NCI-H1436 treated with DMSO at 0.1 percent for 48 hours (cell line): ENCODE measurements at places on chromosomes 12 and 14.

GRCh38 chr14:34678306-34678705, 36.1 kb downstream of the CFL2 start:
- DNase-seq = no peak

GRCh38 chr12:90004319-90005074, 295.9 kb upstream of the ATP2B1 start:
- no peak for DNase-seq

GRCh38 chr12:6140651-6141447, 16.4 kb upstream of the VWF start:
- no peak for DNase-seq

DNA sequence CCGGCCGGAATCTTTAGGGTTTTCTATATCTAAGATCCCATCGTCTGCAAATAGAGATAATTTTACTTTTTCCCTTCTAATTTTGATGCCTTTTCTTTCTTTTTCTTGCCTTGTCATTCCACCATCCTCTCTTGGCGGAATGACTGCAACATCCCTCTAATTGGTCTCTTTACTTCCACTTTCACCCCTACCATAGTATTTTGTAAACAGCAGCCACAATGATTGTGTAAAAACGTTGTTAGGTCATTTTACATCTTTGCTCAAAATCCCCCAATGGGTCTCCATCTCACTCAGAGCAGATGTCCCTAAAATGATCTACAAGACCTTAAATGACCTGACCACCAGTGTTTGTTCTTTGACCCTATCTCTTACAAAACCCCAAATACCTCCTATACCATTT, 80.0 kb upstream of the STAC3 start:
- no peak for DNase-seq

- DNase-seq = no peak
Observed at GRCh38 chr14:23413681-23414080, 5.6 kb upstream of the MYH6 start.

DNA sequence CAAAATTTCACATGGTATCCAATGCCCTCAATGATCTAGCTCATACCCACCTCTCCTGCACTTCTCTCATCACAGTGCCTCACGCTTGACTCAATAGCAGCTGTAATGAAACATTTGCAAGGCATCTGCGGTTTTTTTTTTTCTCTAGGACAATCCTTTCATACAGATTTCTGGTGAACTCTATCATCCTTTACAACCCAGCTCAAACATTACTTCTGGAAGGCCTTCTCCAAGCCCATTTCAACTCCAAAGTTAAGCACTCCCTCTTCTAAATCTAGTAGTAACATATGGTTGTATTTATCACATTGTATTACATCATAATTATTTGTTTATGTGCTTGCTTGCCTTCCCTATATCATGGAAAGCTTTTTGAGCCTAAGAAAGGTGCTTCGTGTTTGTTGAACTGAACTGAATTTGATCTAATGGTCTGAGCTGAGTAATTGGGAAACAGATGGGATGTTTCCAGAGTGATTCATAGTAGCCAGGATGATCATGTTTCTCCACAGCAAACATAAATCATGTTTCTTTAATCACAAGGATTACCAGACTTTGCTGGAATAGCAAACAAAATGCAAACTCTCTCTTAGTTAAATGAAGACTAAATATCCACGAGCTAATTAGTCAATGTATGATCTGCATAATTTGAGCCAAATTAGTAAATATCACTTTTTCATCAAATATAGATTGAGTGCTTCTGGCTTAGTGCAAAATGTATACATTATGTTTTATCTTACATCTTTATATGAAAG, 14.3 kb downstream of the CFL2 start:
- DNase-seq = no peak

DNA sequence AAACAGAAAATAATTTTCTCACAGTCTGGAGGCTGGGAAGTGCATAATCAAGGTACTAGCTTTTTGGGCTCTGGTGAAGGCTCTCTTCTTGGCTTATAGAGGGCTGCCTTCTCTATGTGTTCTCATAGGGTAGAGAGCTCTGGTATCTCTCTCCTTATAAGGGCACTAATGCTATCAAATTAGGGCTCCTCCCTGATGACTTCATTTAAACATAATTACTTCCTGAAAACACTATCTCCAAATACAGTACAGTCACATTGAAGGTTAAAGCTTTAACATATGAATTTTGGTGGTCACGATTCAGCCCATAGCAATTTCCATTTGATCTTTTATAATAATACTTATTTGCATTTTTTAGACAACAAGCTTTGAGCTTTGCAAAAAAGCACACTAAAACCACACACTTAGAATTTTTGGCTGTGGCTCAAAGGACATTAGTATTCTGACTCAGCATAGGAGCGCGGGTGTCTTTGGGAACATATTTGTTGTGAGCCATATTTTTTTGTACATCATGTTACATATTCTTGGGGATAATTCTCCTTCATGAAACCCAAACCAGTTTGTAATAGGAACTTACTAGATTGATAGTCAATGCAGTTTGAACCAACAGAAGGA, 808.1 kb upstream of the FBXO33 start:
- DNase-seq = no peak

DNA sequence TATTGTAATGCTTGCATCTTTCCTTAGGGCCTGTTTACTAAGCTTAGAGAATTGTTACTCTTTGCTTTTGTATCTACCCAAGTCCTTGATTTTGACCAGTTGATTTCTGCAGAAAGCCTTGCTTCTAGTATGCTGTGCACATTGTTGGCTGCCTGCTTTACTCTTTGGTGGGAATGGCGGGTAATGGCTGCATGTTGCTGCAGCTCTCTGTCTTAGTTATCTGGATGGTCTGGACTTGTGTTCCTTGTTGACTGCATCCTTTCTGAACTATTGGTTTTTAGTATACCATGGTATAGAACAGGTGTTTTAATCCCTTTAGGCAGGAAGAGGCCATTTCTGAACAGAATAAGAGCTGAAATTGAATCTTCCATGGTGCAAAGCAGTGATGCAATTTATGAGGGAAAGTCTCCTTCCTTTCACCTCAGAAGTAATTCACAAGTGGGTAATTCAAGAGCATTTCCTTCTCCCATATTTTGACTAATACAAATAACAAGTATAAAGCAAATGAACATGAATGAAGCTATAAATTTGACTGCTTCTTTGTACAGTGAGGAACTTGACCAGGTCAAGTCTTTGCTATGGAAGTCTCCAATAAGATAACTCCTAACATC, 466.4 kb downstream of the NPAS3 start:
- no peak for DNase-seq

- no peak for DNase-seq
Observed at GRCh38 chr12:68056300-68056699, 67.1 kb downstream of the IFNG-AS1 start.

- DNase-seq = no peak
Observed at GRCh38 chr14:89638891-89639290, 221.9 kb upstream of the FOXN3 start.

DNA sequence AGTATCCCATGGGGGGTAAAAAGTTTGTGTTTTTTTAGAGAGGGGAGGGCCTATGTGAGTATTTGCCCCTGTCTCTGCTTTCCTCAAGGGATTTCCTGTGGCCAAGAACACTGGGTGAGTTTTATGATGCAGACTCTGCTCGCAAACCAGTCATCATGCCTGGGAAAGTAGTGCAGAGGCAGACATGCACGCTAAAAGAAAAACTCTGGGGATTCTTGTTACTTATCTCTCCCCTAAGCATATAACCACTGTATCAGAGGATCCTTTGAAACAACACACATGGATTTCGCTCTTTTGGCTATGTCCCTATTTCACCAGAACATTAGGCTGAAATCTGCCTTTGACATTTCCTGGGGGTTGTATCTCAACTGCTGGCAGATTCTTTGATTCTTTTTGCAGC, 1845.8 kb upstream of the SEL1L start:
- no peak for DNase-seq

DNA sequence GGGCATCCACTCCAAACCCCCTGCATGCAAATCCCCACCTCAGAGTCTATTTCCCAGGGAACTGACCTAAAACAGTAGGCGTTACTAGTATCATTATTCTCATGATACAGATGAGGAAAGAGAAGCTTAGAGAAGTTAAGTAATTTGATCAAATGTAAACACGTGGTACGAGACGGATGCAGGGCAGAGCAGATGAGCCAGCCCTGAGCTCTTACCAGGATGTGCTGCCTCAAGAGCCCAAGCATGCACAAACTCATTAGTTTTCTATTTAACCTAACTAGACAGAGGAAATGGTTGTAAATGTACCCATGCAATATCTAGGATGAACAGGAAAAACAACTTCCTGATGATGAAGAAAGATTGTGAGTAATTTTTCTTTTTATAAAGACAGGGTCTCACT, 173.3 kb upstream of the RASSF8 start:
- no peak for DNase-seq

DNA sequence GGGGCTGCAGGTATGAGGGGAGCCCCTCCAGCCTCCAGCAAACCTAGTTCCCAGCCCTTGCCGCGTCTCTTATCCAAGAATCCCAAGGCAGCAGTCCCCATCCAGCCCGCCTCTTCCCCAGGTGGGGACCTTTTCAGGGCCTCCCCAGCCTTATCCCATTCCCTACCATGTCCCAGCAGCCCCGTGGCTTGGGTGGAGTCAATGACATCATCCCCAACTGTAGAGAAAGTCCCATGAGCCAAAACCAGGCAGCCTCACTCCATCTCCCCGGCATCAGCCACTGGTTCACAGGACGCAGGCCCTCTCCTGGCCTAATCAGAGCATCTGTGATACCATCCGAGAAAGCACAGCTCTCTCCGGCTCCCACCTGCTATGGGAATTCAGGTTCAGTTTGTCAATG, 131.0 kb downstream of the NCOR2 start:
- DNase-seq = no peak

- DNase-seq = no peak
Observed at GRCh38 chr14:58863661-58864345, 226.0 kb downstream of the DACT1 start.

DNA sequence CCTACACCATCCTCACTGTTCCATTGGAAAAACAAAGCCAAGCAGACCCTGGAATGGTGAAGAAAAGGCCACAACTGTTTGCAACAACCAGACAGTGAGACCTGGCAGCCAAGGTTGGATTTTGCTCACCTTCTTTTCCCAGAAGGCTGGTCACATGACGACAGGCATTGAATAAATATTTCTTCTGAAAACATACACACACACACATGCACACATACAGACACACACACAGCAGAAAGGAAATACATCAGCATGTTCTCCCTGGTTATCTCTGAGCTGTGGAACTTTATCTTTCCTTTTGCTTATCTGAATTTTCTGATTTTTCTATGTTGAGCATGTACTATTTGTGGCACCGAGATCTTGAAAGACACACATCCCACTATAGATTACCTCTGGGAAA, 38.0 kb upstream of the CCDC60 start:
- no peak for DNase-seq

DNA sequence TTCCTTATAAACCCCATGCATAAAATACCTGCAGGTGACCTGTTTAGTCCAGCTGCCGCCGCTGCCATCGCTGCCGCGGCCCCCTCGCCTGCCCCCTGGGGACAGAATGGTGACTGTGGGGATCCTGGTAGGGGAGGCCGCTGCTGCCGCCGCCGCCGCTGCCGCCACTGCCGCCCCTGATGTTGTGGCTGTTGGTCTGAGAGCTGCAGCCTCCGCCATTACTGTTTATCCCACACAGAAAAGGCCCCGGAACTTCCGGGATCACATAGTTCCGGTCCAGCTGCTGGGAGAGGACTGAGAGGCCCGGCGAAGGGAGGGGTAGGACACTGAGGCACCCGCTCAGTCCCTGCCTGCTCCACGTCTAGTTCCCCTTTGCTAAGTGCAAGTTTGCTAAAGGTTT, 244.9 kb downstream of the C12orf50 start:
- no peak for DNase-seq

- DNase-seq = no peak
Observed at GRCh38 chr14:61561657-61562276, 133.5 kb upstream of the HIF1A start.
